ENCODE measurements at places on chromosomes 3 and 15.
A peak's percentile ranks its signal among the peaks of the same experiment; 100 is the strongest.

GRCh38 chr3:134313847-134314587 lies 60.2 kb downstream of the AMOTL2 start:
- no peak for DNase-seq

DNA sequence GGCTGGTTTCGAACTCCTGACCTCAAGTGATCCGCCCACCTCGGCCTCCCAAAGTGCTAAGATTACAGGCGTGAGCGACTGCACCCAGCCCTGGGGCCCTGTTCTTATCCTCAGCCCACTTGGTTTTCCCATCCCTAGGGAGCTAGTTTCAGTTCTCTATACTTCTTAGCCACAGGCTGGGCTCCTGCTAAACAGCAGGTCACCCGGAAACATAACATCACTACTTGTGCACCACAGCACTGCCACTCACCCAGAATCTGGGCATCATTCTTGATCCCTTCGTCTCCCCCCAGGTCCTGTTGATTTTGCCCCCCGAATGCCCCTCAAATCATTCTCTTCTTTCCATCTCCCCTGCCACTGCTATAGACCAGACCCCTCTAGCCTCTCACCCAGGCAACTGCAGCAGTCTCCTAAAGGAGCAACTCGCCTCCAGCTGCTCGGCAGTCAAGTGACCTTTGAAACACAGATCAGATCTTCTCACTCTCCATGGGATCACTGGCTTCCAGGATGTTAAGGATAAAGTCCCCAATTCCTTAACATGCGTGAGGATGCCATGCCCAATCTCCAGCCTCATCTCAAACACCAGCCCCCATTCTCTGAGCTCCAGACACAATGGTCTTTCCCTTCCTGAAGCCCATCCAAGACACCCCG lies 5.6 kb upstream of the AP3S2 start:
- DNase-seq = no peak

DNA sequence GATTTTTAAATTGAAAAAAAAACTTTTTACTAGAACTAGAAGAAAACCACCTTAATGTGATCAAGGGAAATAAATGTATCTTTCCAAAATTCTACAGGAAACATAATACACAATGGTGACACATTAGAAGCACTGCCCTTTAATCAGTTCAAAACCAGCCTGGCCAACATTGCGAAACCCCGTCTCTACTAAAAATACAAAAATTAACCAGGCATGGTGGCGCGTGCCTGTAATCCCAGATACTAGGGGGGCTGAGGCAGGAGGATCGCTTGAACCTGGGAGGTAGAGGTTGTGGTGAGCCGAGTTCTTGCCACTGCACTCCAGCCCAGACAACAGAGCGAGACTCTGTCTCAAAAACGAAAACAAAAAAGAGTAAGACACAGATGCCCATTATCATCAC lies 134.5 kb downstream of the TBC1D5 start:
- DNase-seq = no peak

DNA sequence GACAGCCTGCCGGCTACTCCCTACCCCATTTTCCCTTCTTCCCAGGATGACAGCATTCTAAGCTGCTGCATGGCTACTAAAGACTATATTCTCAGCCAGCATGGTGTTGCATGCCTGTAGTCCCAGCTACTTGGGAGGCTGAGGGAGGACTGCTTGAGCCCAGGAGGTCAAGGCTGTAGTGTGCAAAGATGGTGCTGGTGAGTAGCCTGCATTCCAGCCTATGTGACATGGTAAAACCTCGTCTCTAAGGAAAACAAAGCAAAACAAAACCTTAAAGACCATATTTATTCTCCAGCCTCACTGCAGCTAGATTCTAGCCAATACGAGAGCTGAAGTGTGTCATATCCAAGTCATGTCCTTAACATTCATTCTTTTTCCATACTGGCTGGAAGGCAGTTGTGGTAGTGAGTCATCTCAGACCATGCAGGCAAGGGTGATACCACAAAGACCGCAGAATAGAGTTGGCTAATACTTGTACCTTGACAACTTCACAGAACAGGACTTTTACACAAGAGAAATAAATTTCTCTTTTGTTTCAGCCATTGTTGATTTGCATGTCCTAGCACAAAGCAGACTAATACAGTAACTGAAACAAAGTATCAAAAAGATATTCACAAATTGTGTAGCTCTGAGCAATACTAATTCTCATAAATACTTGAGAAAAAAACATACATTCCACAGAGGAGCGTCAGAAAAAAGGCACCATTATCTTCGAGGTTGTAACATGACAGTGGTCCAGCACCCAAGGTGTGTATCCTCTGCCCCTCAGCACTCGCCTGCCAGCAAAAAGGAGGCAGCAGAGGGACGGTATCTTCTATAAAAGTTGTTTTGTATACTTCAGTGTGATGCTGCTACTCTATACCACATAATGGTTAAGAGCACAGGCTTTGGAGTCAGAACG lies 14.8 kb downstream of the PBRM1 start:
- peak; percentile 39 for DNase-seq

- DNase-seq = no peak
Observed at GRCh38 chr3:100993309-100993708, at the start of gene ABI3BP. TSS of gene ABI3BP (minus strand) at chr3:100993421. CDS start at chr3:100993384, 37 bp downstream.

- no peak for DNase-seq
Observed at GRCh38 chr15:89681146-89681545, 2.0 kb upstream of the PLIN1 start.

DNA sequence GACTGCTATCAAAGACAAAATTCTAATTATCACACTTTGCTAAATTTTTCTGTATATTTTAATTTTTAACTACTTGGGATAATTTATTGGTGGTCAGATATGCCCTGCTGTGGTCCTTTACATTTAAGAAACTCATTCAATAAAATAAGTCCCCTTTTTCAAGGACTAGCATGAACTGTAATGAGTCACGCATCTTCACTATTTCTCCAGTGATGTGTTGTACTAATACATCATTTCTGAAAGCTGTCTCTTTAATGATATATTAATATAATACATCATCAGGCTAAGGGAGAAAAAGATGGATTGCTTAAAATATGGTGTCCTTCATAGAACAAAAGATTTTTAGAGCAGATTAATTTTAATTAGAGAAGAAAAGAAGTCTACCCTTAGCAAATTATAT lies 901.4 kb downstream of the DIPK2A start:
- DNase-seq = no peak

- DNase-seq = no peak
Observed at GRCh38 chr15:99326235-99326634, 75.0 kb downstream of the LRRC28 start.

DNA sequence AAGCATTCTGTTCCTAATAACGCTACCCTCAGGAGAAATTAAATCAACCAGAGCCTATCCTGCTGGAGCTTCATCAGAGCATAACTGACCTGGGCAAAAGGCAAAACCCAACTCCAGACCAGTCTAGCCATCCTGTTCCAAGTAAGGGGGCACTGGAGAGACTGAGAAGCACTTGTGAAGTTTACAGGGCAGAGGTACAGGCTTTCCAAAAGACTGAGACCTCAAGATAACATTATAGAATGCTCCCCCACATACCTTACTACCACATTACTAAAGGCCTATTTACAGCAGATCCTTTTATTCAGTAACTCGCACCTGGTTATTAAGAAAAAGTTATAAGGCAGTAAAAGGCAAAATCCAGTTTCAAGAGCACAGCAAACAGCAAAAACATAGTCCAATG lies 35.5 kb downstream of the RFX7 start:
- no peak for DNase-seq

GRCh38 chr15:35445891-35446290 lies 100.1 kb downstream of the DPH6 start:
- DNase-seq = no peak

DNA sequence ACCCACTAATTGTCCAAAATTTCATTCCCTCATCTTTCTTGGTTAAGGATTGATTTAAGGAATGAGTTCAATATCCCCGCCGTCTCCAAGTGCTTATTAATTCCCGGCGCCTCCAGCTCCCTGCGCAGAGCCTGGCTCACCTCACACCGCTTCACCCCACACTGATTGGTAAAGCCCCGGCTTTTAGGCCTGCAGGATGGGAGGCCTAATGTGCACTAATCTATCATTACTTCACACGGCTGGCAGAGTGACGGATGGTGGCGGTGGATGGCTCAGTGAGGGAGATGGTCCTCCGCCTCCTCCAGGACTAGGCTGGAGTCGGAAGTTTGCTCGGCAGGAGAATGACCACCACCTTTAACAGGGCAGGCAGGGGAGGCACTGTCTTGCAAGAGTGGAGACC lies 81.7 kb downstream of the MEGF11 start:
- no peak for DNase-seq

GRCh38 chr3:182697345-182697919 lies 95.9 kb upstream of the ATP11B start:
- no peak for DNase-seq

GRCh38 chr3:61530355-61530754 lies 31.0 kb upstream of the PTPRG start:
- DNase-seq = no peak

Data from CD4-positive, alpha-beta T cell treated with Interleukin-4 for 1 hour (primary cell).